Ovary (tissue), 10 donors: ENCODE measurements at places on chromosomes 5 and 9. TPM values are rescaled to one million over a fixed set of nuclear protein-coding genes. Genes with fewer than 3 reads are reported as not detected.

DNA sequence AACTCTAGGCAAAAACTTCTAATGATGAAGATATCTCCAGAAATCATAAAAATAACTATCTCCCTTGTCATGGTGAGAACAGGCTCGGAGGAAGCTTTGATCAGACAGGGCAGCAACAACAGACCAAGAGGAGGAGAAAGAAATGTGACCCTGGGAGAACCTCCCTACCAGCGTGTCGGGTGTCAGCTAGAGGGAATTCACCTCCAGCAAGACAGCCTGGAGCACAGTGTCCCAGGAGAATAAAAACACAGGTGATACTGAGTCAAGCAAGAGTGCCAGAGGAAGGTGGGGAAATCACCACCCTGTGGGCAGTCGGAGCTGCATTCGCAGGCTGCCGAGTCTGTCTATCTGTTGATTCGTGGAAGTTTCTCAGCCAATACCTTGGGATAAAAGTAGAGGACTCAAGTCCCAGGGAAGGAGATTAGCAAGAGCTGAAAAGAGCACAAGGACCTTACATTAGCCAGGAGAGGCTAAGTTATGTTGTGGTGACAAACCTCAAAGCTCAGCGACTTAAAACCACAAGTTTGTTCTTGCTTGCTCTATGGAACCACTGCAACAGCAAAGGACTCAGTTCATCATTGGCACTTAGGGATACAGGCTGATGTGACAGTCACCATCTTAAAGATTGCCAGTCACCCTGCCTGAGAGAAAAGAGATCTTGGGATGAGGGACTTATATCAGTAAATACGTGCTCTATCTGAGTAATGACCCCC lies 598.3 kb downstream of the CCDC171 start:
- DNase-seq: no peak

DNA sequence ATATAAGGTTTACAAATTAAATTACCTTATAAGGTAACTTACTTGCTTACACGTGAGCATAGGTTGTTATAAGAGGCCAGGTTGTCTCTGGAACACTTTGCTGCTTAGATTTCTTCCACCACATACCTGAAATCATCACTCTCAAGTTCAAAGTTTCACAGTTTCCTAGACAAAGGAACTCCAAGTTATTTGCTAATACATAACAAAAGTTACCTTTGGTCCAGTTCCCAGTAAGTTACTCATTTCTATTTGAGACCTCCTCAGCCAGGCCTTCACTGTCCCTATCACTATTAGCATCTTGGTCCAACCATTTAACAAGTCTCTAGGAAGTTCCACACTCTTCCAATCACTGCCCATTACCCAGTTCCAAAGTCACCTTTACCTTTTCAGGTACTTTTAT lies 18.5 kb upstream of the UGT3A1 start:
- no peak for DNase-seq

RIGI gene
- 8.8 TPM for total RNA-seq

DNA sequence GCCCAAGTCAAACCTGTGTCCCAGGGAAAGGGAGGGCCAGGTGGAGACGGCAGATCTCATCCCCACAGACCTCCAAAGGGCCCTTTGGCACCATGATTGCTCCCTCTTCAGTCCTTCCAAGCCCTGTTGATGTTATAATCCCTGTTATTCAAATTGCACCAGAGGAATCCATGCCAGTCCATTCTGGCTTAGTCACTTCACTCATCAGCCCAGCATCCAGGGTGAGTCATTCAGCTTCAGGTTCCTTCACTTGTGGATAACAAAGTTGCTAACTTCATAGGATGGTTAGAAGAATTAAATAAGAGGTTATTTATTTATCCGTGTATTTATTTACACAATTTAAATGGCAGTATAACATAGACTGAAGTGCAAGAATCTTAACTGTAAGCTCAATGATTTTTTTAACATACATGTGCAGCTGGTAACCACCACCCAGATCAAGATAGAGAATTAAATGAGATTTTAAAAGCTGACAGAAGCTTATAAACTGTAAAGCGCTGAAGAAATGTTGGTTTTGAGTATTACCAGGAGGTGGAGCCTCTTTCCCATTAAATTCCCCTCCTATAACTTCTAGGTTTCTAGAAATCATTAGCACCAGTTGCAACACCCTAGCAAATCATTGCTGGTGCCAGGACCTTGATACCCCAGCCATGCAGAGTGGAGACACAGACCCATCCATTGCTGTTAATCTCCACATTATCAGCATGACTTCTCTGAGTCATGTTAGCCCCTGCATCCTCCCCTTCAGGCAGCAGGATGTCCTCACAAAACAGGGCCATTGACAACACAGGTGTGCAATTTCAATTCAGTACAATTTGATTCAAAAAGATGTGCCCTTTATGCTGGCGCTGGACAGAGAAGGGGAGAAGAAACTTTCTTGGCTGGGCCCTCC lies 77.4 kb downstream of the SEC61B start:
- no peak for DNase-seq

DNA sequence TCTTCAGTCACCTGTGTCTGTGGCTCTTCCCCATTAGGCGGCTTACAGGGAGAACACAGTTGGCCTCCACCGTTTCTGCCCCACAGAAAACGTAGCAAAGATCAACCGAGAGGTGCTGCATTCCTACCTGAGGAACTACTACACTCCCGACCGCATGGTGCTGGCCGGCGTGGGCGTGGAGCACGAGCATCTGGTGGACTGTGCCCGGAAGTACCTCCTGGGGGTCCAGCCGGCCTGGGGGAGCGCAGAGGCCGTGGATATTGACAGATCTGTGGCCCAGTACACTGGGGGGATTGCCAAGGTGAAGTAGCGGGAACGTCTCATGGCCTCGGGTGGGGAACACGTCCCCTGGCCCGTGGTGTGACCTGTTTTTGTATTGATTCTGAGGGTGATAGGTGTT lies 6.5 kb downstream of the PMPCA start:
- DNase-seq: no peak

IFNA13 gene
- not detected for total RNA-seq

C5orf24 gene
- total RNA-seq: 34.5 TPM

DNA sequence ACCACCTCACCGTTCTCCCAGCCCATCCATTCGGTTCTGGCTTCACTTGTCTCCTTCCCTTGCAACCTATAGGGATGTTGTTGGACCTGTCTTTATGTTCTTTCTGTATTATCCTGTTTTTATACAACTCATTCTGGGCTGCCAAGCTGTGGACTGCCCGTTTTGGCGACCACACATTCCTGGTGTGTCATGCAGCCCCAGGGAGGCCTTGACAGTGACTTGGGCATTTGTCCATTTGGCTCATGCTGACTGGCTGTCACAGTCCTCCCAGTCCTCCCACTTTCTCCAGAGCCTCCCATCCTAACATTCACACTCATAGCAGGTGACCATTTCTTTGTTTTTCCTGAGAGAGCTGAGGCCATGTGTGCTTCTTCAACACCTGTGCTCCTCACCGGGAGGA lies 136.4 kb downstream of the SLF1 start:
- DNase-seq: no peak

SLC35D2 gene
- 25.4 TPM for total RNA-seq

DNA sequence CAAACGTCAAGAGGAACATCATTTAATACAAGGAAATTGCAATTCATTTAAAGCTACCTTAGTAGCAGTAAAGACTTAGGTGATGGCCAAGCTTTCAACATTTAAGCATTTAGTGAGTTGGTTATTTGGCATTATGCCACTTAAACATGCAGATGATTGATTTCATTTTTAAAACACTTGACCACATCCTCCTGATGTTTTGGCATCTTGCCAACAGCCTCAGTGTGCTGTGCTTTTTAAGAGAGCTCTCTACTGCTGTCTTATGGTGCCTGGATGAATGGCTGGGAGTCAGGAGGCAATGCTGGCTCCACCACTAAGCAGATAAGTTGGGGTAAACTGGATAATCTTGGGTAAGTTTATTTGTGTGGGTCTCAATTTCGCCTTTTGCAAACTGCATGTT lies 364.5 kb downstream of the MAN2A1 start:
- DNase-seq: no peak

DNA sequence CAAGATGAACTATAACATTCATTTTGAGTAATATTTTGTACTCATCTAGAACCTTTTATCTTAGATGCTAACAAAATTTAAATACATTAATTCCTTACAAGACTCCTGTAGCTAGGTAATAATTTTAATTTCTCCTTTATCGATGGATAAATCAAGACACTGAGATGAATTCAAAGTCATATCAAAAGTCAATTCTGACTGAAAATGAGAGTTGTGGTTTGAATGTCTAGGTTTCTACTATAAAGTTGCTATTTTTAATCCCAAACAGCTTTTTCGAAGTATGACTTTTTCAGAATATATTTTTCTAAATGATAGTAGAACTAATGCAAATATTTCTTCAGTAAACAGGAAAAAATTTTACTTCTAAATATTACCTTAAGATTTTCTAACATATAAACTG lies 491.7 kb upstream of the FAM174A start:
- DNase-seq: no peak

GRCh38 chr5:93925321-93925720 lies 183.9 kb upstream of the POU5F2 start:
- DNase-seq: no peak

DNA sequence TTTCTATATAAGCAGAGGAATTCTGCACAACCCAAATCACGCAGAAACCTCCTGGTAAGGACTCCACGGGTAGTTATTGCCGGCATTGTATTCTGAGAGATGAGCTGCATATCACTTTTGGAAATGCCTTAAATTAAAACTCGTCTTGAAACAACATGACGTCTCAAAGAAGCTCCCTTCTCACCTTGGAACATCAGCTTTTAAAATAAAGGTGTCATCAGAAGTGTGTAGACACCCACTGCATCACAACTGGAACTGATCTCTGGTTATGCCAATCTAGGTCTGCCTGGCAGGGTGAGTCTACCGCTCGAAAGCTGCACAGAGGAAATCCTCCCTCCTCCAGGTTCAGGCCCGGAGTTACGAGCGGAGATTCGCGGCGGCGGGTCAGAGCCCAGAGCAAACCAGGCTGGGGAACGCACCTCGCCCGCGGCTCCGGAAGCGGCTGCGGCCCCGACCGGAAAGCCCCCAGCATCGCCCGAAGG lies 974 bp upstream of the SLC12A2 start:
- no peak for DNase-seq

DNA sequence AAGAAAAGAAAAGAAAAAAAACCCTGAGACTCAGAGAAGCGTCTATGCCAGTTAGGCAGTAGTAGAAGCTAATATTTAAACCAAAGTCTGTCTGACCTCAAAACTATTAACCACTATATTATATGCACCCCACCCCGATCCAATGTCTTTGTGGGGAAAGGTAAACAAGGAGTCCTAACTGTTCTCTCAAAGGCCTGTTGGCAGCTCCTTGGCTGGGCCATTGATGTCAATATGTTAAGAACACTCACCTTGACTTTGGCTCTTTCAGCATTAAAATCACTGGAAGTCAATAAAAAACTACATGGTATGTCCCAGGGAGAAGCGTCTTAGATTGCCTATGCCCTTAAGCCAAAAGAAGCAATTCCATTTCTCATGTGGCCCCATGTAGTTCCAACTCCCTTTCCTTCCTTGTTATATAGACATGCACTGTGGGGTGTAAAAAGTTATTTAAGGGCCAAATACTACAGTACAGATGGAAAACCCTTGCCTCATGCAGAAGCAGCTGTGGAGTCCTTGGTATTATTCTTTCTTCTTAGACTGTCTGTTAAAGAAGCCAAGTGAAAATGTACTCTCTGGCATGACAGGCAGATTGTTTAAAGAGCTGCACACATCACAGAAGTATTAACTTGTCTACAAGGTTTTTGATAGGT lies 308.6 kb upstream of the RPS23 start:
- no peak for DNase-seq

GRCh38 chr5:111618623-111619271 lies 106.4 kb upstream of the STARD4 start:
- no peak for DNase-seq

DNA sequence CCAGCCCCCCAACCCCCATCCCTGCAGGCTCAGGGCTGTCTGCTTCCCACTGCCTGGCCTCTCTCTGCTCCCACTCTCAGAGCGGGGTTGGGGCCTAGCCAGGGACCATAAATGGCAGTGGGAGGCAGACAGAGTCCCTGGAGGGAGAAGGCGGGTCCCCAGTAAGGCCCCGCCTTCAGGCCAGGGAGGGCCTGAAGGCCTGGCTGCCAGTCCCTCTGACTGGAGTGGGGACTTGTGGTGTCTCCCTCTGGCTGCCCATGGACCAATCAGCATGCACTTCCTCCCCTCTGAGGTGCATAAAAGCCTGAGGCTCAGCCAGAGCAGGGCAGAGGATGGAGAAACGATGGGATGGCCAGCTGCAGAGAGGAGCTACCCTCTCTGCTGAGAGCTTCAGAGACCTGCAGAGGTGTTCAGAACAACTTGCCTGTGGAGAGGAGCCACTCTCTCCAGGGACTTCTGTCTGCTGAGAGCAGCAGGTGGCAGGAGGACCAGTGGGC lies 2.7 kb upstream of the BTNL9 start:
- DNase-seq: no peak

OLFML2A gene
- total RNA-seq: 14.7 TPM

GRCh38 chr5:140883373-140883772 lies 1.4 kb downstream of the PCDHA13 start:
- DNase-seq: no peak

- DNase-seq: no peak
Observed at GRCh38 chr9:70581214-70581954, 166.9 kb upstream of the KLF9 start.

DNA sequence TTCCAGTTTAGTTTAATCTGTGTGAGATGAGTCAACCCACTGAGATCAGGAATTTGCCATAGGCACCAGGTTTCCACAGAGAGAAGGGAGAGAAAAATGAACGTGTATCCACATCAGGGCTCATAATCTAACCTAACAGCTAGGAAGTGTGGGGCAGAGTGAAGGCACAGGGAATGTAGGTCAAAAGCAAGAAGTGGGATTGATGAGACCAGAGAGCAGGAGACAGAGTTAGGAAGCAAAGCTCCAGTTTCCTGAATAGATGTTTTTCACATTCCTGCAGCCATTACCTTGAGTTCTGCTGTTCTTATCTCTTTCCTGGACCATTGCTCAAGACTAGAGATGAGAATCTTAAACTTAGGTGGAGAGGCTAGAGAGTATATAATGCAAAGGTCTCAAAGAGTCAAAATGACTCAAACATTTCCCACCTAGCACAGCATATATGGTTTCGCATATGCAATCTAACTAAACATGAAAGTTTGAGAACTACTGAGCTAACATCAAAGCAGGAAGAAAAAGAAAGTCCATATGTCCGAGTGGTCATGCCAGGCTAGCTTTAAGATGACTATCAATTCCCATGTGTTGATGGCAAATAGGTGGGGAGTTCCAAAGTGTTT lies 41.1 kb upstream of the GNAQ start:
- DNase-seq: no peak

DNA sequence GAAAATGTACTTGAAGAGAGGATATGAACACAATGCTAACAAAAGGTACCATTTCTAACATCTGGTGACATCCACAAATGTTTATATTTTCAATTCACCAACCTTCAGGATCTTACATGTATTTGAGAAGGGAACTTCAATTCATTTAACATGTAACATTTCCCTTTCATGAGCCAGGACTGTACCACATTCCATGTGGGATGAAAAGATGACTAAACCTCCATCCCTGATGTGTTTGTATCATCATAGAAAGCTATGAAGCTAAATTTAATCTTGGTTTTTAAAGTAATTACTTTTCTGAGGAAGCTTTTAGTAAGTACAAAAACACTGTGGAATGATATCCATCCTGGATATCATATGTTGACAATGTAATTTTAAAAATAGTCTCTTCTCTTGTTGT lies 78.2 kb upstream of the GNA14 start:
- no peak for DNase-seq

MYOZ3 gene
- total RNA-seq: 0.46 TPM
